ENCODE measurements at places on chromosomes 2 and 18. TPM values are rescaled to one million over a fixed set of nuclear protein-coding genes. Genes with fewer than 3 reads are reported as not detected.
A peak's percentile ranks its signal among the peaks of the same experiment; 100 is the strongest.

DNA sequence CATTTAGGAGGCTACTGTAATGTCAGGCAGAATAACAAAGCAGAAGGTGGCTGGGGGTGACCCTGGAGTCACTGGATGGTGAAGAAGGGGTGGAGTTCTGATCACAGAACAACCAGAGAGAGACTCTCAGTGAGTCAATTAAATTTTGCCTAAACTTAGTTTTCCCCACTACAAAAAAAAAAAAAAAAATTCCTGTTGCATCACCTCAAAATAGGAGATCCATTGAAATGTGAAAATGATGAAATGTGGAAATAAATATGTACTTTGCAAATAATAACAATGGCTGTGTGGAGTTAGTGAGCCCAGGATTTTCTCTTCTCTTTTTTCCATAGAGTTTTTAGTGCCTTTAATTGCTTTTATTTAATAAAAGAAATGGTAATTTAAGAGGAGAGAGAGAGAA lies 165.5 kb downstream of the GFPT1 start:
- no peak for DNase-seq

DNA sequence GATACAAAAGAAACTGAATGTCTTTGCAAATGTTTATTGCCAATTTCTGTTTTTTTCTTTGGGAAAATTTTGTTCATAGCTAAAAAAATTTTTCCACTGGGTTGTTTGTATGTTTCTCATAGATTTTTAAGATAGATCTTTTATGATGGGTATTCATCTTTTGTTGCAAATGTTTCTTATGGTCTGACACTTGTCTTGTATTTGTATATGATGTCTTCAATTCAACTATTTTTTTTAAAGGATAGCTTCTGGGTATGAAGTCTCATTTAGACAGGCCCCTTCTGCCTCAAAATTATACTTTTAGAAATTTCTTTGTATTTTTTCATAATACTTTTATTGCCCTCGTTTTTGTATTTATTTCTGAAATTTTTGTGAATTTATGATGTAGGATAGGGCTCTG lies 73.8 kb downstream of the KCTD1 start:
- no peak for DNase-seq

DNA sequence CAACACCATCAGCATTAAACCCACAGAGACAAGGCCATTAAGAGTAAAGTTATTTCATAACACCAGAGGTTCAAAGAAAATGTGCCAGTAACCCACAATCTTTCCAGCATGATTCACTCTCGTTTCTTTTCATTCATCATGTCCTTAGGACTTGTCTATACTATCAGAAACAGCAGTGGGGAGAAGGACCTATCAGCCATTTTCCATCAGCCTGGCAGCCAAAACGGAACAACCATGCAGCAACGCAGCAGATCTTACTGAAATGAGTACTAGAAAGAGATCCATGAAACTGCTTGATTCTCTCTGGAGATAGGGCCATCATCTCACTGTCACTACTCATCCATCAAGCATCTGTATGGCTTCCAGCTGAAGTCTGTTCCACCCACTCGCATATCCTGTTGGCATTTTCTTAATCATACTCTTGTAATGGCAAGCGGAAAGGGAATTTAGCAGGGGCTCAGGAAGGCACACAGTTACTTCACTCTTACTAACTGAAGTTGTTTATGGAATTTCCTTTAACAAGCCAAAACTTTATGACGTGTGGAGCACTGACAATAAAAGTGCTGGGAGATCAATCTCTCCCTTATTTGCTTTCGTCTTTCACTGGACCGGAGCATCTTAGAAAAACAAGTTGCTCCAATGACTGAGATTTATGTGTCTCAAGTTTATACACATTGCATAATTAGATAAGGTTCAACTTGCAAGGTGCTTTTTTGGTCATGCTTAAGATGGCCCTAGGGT lies 69.7 kb downstream of the EPHA4 start:
- DNase-seq, result no peak

- no peak for DNase-seq
Measured at GRCh38 chr2:150480241-150480640, 7.2 kb downstream of the RND3 start.

DNA sequence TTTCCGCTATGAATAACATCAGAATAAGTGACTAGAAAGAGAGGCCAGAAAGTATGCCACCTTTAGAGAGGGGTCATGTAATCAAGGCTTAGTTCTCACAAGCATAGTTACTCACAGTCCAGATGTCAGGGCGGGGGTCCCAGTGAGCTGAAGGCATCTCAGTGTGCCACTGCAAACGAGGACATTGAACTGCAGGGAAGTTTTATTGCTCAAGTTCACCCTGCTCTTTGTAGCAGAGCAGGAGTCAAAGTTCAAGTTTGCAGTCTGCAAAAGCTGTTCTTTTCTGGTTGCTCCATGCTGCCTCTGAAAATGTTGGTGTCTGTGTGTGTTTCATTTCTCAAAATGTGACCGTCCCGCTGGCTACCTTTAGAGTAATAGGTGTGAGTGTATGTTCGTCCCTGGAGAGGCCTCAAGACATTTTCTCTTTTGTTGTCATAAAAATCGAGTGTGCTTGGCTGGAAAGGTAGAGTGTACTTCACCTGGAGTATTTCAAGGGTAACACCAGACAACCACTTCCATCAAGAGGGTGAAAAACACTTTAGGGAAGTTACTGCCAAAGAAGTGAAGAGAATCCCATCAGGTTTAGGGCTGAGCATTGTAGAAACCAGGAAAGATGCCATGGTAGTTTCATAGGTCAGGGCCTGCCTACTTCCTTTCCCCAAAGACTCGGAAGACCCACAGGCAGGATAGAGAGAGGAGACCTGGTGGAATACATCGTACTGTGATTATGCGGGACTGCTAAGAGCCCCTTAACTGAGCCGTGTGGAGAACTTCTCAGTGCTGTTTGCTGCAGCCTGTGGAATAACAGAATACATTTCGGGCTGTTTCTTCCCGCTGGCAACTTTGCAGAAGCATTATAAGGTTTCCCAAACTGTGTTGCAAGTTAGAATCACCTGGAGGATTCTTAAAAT lies 89.9 kb downstream of the LYPD6 start:
- DNase-seq, result no peak

- DNase-seq, result no peak
Measured at GRCh38 chr2:136217996-136218395, 100.0 kb upstream of the CXCR4 start.

DNA sequence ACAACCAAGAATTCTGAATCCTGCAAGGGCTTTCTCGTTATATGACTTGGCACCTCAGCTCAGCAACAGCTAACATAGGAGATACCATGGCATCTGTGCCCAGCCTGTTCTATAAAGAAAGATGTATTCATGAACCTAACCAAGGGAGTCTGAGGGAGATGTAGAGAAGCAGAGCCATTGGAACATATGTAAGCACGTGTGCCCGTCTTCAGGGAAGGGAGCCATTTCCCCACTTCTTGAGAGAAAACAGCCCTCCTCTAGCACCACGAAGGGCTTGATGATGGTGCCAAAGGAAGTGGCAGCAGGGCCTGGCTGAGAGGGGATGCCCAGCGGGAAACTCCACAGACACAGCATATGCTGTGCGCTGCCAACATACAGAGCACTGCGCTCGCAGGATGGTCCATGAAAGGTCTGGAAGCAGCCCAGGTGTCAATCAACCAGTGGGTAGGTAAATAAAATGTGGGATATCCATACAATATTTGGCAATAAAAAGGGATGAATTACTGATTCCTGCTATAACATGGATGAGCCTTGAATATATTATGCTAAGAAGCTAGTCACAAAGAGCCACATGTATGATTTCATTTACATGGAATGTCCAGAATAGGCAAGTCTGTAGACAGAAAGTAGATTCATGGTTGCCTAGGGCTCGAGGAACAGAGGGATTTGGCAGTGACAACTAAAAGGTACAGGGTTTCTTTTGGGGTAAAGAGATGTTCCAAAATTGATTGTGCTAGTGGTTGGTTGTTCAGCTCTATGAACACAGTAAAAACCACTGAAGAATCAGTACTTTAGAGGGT lies 16.1 kb downstream of the TMEM247 start:
- DNase-seq, result no peak

GRCh38 chr2:67054728-67055127 lies 342.4 kb upstream of the ETAA1 start:
- no peak for DNase-seq

- DNase-seq, result no peak
Measured at GRCh38 chr2:206570199-206570598, 72.1 kb upstream of the FAM237A start.

DNA sequence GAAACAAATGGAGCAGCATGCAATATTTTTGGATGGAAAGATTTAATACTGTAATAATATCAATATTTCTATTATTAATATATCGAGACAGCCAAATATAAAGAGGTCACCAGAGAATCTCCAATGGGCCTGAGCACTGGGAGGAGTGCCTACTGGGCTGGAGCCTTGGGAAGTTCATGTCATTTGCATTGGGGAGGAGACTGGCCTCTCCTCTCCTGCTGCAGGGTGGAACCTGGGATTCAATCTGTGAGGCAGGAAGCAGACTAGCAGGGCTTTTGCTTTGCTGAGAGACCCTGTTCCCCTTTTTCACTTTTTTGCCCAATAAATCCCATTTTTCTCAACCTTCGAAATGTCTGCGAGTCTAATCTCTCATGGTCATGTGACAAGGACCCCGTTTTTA lies 390.6 kb upstream of the CYRIA start:
- no peak for DNase-seq

GRCh38 chr2:33616873-33617272 lies 17.8 kb upstream of the FAM98A start:
- no peak for DNase-seq

DNA sequence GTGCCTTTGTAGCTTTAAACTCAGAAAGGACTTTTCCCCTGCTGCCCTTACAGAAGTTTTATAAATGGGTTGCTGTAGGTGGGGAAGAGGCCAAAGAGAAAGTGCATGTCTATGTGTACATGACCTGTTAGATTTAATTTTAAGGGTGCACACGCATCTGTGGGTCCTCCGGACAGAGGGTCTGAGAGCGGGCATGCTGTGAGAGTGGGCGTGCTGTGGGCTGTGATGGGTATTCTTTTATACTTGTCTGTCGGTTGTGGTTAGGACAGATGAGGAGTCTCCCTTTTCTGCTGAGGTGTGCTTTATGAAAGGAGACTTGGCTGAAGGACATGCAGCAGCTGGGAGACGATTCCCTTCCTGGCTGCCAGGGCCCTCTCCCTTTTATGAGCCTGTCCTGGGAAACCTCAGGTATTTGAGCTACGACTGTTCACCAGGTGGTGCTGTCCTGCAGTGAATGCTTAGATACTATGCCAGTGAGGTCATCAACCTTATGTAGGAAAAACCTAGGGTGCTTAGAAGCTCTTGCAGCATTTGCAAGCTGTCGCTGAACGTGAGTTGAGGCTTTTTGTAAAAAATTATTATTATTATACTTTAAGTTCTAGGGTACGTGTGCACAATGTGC lies 67.5 kb downstream of the TANC1 start:
- DNase-seq, result peak; percentile 58

- DNase-seq, result no peak
Measured at GRCh38 chr2:95007031-95007609, 18.4 kb upstream of the MAL start.

DNA sequence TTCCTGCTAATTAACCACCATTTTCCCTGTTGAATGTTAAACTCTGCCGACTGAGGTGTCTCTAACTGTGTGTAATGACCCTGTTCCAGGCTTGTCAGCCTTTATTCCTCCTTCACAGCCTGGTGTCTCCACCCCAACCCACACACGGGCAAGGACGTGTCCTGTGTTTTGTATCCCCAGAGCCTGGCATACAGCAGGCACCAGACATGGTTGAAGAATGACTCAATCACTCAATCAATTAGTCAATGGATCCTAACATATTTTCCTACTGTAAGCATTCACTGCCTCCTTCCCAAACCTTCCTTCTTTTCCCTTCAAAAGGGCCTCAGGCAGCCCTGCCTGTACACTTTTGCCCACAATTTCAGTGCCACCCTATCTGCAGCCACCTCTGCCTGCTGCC lies 2.7 kb upstream of the TNS1 start:
- DNase-seq, result no peak

- peak; percentile 75 for DNase-seq
Measured at GRCh38 chr2:32756074-32756727, 128.4 kb downstream of the TTC27 start.

GRCh38 chr2:204898928-204899640 lies 353.8 kb downstream of the PARD3B start:
- DNase-seq, result no peak

DNA sequence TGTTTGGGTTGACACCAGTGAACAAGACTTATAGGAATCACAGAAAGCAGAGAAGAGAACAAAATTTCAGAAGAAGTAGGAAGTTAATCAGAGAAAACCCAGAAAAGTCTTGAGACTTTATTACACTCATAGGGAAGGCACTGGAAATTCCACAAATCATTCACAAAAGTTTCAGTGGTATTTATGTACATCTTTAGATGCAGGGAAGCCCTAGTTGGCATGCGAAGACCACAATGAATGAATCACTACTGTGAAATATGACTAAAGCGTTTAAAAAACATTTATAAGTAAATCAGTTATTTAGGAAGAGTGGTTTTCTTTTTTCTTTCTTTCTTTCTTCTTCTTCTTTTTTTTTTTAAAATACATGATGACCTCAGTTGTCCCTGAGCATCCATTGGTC lies 105.1 kb downstream of the NUP35 start:
- DNase-seq, result no peak

GRCh38 chr2:153939124-153939796 lies 67.5 kb downstream of the GALNT13 start:
- DNase-seq, result no peak

GRCh38 chr2:241560883-241561474 lies 2.4 kb downstream of the BOK start:
- DNase-seq, result no peak

DNA sequence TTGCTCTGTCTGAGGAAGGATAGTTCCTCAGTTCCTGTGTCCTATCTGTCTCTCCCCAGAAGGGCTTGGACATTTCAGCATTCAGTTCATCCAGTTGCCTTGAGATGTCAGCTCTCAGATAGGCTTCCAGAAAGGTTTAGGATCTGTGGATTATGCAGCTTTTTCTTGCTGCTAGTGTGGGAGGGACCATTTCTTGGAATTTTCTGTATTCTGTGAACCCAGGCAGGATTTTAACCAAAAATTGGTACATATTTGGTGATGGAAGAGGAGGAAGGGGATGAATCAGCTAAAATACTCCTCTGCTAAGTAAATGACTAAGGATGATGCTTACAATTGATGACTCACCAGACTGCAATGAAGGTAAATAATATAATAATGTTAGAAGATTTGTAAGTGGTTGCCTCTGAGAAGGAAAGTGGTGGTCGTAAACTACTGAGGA lies 58.6 kb upstream of the DOCK10 start:
- DNase-seq, result no peak

Gene TCF23
- not detected for total RNA-seq

Gene TXNL4A
- total RNA-seq, result 198 TPM

Gene RAPH1
- total RNA-seq, result 6.0 TPM

Gene C2orf81
- 1.7 TPM for total RNA-seq

Gene RGPD8
- 15.6 TPM for total RNA-seq

Gene EHD3
- total RNA-seq, result 1.5 TPM

Gene PRKAG3
- total RNA-seq, result not detected

Gene TPO
- not detected for total RNA-seq

Gene ESPNL
- total RNA-seq, result 0.26 TPM

Gene TMEM163
- total RNA-seq, result not detected

Gene GRHL1
- total RNA-seq, result 1.2 TPM

Gene MERTK
- 0.63 TPM for total RNA-seq

Gene RTP5
- total RNA-seq, result 0.07 TPM

Gene EVX2
- total RNA-seq, result not detected

Gene FAP
- total RNA-seq, result not detected

Gene GNLY
- 54.1 TPM for total RNA-seq

Gene ABCG8
- total RNA-seq, result not detected
